ENCODE measurements at places on chromosomes 11 and 22.

DNA sequence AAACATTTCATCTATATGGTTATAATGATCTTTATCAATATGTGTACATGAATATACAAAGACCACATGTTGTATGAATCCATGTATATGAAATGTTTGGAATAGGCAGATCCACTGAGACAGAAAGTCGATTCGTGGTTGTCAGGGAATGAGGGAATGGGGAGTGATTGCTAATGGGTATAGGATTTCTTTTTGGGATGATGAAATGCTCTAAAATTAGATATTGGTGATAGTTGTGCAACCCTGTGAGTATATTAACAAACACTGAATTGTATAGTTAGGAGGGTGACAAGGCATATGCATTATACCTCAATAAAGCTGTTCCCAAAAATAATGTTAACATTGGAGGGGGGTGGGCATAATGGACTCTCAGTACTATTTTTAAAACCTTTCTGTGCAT is 5.0 kb upstream of the PTPMT1 start:
- no peak for DNase-seq

GRCh38 chr11:115626414-115626813 is 122.2 kb upstream of the CADM1 start:
- no peak for DNase-seq

DNA sequence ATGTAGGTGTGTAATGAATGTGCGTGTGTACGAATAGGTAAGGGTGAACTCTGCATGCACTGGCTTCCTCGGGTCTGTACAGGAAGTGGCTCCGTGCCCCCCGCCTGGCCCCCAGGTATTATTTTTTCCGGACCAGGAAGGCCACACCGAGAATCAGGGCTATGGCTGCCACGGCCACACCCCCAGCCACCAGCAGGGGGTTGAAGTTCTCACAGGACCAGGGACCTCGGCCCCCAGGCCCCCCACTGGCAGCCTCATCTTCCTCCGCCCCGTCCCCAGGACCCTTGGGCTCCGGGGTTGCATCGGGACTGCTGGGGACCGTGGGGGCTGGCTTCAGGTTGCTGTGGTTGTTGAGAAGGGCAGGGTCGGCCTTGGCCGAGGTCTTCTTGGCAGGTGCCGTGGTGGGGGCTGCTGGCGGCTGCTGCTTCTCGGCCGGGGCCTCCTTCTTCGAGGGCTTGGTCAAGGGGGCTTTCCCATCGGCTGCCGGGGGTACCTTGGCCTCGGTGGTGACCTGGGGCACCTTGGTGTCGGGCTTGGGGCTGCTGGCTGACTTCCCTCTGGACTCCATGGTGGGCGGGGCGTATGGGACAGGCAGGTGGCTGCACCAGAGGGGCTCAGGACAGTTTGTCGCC is 1.8 kb downstream of the CEND1 start:
- DNase-seq, result no peak

DNA sequence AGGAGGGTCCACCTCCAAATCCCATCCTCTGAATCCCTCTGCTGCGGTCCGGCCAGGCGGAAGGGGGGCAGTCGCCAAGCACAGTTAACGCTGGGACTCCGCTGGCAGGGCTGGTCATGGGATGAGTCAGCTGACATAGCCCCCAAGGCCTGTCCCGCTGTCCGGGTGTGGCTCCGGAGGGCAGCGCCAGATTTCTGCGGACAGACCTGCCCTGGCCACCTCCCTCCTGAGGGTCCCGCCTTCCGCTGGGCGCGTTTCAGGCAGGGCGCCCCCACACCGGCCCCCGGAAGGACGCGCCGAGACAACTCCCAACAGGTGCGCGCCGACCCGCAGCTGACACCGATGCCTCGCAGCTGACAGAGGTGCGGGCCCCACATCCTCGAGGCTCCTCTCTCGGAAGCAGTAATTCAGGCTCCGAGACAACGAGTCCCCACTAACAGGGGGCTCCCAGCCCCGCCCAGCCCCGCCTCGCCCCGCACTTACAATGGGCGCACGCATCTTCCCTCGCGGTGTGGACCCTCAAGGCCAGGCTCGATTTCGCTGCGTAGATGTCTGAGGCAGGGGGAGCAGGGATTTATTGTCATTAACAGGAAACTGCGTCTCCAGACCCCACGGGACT is 607 bp downstream of the PLAAT3 start:
- no peak for DNase-seq

DNA sequence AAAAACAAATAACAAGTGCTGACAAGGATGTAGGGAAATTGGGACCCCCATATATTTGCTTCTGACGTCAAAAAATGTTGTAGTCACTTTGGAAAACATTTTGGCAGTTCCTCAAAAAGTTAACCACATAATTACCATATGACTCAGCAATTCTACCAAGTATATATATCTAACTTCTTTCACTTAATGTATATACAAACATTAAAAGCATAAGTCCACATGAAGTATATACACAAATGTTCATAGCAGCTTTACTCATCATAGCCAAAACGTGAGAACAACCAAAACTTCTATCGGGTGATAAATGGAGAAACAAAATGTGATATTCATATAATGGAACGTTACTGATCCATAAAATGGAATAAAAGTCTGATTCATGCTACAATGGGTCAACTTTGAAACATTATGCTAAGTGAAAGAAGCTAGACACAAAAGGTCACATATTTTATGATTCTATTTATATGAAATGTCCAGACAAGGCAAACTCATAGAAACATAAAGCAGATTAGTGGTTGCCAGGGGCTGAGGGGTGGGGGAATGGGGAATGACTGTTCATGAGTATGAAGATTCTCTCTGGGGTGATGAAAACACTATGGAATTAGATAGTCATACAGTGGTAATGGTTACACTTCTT is 48.7 kb upstream of the TEAD1 start:
- no peak for DNase-seq

DNA sequence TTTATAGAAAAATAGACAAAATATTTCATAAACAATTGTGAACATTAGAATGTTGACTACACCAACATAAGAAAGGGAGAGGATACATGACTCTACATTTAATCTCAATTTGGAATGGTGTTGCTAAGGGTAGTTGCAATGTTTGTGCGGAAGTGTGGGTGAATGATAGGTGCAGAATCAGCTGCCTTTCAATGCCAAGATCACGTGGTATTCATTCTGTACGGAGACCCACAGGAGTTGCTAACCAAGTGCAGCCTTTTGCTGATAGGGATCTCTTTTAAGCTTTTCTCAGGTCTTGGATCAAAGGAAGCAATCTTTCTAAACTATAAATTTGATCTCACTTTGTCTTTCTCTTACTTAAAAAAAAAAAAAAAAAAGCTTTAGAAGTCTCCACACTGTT is 29.8 kb upstream of the CTSC start:
- DNase-seq, result no peak

DNA sequence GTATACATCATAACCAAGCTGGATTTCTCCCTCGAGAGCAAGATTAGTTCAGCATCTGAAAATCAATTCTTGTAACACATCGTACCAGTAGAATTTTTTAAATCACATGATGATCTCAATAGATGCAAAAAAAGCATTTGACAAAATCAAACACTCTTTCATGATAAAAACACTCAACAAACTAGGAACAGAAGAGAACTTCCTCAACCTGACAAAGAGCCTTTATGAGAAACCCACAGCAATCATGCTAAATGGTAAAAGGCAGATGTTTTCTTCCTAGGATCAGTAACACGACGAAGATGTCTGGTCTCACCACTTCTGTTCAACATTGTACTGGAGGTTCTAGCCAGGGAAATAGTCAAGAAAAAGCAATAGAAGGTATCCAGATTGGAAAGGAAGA is 34.1 kb upstream of the TMPRSS4 start:
- DNase-seq, result no peak

DNA sequence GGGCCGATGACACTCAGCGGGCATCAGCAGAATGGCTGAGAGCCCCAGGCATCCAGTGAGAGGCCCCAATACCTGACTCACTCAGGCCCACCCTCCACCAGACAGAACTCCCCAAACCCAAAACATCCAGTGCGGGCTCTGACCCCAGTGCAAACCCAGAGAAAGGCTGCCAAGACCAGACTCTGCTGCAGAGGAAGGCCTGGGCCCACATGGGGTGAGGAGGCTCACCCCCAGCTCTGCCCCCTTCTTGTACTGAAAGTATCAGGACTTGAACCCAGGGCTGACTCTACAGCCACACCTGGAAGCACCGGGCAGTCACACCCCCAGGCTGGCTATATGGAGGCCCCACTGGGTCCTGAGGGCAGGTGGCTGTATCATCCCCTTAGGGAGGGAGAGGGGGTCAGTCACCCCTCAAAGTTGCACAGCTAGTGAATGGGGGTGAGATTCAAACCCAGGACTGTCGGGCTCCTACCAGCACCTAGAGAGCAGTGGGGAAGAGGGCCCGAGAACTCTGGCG is 49.3 kb downstream of the IGLL1 start:
- no peak for DNase-seq

DNA sequence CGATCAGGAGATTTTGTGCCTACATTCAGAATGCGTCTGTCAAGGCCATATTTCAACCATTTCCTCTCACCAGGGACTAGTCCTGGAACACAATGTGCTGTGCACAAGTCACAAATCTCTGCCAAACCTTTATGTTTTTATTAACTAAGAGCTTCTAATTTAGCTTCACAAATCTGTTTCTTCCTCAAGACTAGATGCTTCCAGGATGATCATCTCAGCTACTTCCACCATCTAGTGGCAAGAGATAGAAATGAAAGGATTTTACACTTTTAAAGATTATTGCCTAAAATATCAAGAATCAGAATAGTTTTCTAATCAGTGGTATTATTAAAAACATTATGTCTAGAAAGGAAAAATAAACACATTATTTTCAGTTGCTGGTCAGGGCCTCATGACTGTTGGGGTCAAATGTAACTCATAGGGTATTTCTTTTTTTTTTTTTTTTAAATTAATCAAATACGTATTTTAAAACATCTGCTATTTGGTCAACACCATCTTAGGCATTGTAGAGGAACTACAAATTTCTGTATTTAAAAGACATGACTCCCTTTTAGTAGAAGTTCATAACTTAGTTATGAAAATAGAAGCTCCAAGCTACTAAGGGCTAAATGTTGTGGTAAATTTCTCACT is 1102.6 kb downstream of the DLG2 start:
- DNase-seq, result no peak

DNA sequence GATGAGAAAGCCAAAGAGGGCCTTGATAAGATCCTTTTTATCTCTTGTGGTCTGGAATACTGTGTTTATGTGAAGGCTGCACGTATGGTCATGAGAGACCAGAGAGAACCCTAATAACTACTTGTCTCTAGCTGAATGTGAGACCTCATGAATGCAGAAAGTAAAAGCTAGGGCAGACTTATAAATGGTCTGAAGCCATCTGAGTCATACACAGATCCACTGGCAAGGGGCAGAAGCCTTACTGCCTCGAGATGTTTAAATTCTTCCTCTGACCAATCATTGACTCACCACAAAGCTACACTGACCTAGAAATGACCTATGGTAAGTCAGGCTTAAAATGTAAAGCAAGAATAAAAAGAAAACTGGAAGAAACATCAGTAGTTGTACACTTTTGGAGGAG is 22.7 kb upstream of the OR4B1 start:
- no peak for DNase-seq

DNA sequence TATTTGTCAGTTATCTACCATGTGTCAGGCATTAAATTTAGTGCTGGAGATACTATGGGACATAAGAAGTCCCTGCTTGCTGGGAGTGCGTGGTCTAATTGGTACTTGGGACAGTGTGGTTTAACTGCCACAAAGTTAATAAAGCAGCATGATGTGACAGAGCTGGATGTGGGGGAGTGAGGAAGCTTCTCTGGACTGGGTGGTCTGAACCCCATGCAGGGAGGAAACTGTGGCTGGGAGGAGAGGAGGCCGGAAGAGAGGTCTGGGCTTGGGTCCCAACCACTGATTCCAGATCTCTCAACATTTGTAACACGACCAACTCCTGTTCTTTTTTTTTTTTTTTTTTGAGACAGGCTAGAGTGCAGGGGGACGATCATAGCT is 37.1 kb downstream of the ST3GAL4 start:
- DNase-seq, result no peak

DNA sequence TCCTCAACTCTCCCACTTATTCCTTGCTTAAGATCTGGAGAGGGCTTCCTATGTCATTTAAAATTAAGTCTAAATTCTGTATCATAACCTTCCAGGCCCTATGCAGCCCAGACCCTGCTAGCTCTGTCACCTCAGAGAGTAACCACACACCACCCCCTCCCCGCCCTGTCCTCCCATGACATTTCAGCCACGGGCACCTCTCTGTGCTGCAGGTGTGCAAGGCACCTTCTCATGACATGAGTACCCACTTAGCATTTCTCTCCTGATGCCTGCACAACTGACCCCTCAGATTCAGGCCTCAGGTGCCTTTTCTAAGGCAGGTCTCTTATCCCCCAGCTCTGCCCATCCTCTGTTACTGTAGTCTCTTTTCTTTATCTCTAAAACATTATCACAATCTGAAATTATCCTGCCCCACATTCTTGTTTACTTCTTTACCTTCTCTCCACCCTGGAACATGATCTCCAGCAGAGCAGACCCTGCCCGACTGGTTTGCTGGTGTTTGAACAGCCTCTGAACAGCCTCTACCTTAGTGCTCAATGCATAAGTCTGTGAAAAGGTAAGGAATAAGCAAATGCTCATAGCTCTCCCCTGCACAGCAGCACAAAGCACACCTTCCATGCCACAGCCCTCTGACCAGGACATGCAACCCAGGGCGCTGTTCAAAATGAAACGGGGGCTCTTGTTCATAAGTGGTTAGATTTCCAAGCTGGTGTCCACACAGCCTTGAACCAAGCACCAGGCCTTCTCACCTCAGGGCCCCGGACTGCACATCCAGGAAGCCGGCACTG is 196.1 kb upstream of the B3GAT1 start:
- no peak for DNase-seq

Measured in NCI-H1105 (cell line).